Naive thymus-derived CD8-positive, alpha-beta T cell (primary cell): ENCODE measurements at places on chromosomes 2 and 18. TPM values are rescaled to one million over a fixed set of nuclear protein-coding genes. Genes with fewer than 3 reads are reported as not detected.

The TMEM17 gene
- total RNA-seq, result not detected

The LIMS3 gene
- total RNA-seq, result not detected

The SLC9A2 gene
- not detected for total RNA-seq

The IL1A gene
- not detected for total RNA-seq

DNA sequence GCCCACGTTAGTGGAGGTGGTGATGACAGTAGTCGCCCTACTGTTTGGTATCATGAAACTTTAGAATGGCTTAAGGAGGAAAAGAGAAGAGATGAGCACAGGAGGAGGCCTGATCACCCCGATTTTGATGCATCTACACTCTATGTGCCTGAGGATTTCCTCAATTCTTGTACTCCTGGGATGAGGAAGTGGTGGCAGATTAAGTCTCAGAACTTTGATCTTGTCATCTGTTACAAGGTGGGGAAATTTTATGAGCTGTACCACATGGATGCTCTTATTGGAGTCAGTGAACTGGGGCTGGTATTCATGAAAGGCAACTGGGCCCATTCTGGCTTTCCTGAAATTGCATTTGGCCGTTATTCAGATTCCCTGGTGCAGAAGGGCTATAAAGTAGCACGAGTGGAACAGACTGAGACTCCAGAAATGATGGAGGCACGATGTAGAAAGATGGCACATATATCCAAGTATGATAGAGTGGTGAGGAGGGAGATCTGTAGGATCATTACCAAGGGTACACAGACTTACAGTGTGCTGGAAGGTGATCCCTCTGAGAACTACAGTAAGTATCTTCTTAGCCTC is 16.2 kb downstream of the MSH6 start:
- H3K27ac ChIP-seq, result peak overlapping the region; percentile 50
- no peak for DNase-seq
- peaks cover 5% of the 10 kb centered on the region for H3K4me1 ChIP-seq
- H3K4me3 ChIP-seq, result no peak overlapping the region
- H3K27me3 ChIP-seq, result no peaks in the 10 kb centered on the region
- H3K36me3 ChIP-seq, result peaks cover 71% of the 10 kb centered on the region

DNA sequence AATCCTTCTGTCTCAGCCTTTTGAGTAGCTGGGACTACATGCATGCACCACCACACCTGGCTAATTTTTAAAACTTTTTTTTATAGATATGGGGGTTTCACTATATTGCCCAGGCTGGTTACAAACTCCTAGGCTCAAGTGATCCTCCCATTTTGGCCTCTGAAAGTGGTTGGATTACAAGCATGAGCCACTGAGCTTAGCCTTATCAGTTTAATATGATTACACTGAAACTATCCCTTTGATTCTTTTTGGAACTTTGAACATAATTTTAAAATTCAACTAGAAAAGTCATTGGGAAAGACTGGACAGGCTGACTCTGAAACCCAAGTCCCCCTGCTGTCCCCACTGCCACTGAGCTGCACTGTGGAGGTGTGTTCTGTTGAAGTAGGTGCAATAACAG is 114.8 kb downstream of the ARL4C start:
- H3K27me3 ChIP-seq, result no peaks in the 10 kb centered on the region
- DNase-seq, result no peak
- H3K36me3 ChIP-seq, result no peaks in the 10 kb centered on the region
- H3K4me3 ChIP-seq, result no peak overlapping the region
- peaks cover 10% of the 10 kb centered on the region for H3K4me1 ChIP-seq

GRCh38 chr2:144996225-144996795 is 476.4 kb upstream of the ZEB2 start:
- no peak overlapping the region for H3K27ac ChIP-seq
- DNase-seq, result no peak
- H3K36me3 ChIP-seq, result no peaks in the 10 kb centered on the region
- H3K4me3 ChIP-seq, result no peak overlapping the region
